Caudate nucleus (tissue), 63 donors: ENCODE measurements at places on chromosomes 7 and 10.

DNA sequence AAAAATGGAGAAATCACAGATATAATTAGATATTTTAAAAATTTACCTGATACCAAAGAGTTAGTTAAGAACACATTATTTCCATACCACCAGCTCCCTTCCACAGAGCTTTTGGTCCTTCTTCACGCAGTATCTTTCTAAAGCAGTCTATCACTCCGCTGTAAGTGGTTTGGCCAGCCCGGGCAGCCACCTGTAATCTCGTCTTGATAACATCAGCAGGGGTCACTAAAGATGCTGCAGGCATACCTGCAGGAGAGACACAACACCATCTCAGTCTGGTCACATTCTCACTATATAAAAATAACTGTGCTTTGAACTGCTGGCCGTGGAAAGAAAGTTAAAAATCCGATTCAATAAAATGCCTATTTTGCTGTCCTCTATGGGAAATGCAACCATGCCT lies 200.1 kb downstream of the SLC25A13 start:
- DNase-seq, result no peak

- no peak for DNase-seq
Observed at GRCh38 chr7:137298464-137298794, 45.1 kb downstream of the PTN start.

- no peak for DNase-seq
Observed at GRCh38 chr10:97651773-97652172, 11.3 kb downstream of the PI4K2A start.

GRCh38 chr7:41886262-41886900 lies 183.5 kb upstream of the INHBA start:
- no peak for DNase-seq

DNA sequence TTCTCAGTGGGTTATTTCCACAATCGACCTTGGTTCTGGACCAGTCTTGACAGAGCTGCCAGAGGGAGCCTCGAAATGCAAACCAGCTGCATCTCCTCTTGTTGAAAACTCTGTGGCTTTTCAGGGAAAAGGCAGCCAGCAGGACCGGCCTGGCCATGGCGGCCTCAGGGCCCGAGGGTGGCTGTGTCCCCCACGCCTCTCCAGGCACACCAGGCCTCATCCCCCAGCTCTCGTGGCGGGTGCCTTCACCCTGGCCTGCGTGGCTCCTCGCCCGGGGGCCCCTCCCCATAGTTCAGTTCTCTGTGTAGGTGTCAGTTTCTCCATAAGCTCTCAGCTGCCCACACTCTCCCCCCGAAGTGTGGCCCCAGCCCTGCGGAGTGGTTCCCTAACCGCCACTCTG lies 63.5 kb downstream of the MGMT start:
- no peak for DNase-seq

GRCh38 chr10:133475425-133475734 lies 21.6 kb downstream of the SCART1 start:
- DNase-seq, result no peak

GRCh38 chr7:100132126-100132525 lies 5.4 kb downstream of the MBLAC1 start:
- no peak for DNase-seq

GRCh38 chr7:149307775-149308501 lies 45.9 kb downstream of the ZNF783 start:
- no peak for DNase-seq

GRCh38 chr7:137694405-137694804 lies 152.4 kb downstream of the DGKI start:
- DNase-seq, result no peak

DNA sequence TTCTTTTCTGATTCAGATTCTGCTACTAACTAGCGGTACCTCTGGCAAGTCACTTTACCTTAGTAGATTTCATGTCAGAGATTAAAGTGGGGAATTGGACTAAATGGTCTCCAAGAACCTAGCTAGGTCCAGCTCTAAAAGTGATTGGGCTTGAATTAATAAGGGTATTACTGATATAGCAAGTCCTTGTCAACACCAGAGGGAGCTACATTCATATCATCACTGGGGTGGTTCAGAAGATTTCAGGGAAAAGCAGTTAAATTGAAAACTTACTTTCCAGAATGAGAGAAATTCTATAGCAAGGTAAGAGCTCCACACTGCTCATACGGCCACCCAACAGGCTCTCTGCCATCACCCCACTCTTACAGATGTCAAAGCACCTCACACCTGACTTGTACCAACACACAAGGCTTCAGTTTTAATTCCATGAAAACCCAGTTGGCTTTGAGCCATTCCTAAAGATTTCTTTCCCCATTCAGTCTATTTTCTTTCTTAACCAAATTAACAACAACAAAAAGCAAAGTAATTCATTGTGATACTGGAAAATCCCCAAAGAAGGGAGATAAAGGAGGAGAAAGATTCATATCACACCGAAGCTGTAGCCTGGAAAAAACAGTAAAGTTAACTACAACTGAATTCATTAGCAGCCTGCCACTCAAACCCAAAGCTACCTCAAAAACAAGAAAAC lies 38.0 kb upstream of the SPOCK2 start:
- no peak for DNase-seq

DNA sequence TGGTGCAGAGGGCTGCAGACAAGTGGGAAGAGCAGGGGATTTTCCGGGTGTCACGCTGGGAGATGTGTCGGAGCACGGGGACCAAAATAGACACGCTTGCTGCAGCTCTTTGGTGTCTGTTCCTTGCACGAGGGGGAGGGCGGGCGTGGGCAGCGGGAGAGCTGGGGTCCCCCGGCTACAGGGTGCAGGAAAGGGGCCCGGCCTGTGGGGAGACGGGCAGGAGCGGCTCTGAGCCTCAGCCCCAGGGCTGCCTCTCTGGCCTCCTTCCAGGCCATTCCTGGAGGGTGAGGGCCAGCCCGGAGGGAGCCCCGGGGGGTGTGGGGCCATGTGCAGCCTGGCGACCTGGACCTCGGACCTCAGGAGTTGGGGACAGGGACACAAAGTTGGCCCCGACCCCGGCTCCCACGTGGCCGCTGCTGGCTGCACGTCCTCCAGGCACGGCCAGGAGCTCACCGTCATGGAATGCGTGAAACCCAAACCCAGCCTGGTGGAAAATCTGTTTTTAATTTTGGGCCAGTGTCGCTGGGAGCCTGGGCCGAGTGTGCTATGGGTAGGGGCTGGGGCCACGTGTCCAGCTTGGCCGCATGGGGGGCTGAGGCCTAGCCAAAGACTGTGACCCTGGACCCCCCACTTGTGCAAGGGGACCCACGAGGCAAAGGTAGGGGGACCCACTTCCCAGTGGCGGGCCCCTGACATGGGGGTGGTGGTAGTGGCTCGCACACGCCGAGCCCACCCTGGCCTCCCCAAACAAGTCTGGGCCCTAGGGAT lies 6.6 kb downstream of the TTYH3 start:
- peak; percentile 43 for DNase-seq

DNA sequence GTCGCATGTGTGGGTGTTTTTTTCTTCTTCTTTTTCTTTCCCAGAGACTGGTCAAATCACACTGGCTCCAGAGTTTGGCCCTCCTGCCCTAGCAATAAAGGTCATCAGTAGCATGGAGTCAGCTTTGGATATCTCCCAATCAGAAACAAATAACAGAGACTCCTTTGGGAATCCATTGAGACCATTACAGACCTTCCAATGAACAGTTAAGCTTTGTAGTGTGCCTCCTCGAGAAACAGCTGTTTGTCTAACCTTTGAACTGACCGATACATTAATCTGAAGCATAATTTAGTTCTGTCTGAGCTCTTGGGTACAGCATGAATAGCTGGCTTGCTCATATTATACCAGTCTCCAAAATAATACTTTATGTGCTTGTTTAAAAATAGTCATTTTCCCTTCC lies 1103.2 kb downstream of the GATA3 start:
- DNase-seq, result no peak

- DNase-seq, result no peak
Observed at GRCh38 chr10:35356725-35357092, 20.4 kb downstream of the CCNY start.

DNA sequence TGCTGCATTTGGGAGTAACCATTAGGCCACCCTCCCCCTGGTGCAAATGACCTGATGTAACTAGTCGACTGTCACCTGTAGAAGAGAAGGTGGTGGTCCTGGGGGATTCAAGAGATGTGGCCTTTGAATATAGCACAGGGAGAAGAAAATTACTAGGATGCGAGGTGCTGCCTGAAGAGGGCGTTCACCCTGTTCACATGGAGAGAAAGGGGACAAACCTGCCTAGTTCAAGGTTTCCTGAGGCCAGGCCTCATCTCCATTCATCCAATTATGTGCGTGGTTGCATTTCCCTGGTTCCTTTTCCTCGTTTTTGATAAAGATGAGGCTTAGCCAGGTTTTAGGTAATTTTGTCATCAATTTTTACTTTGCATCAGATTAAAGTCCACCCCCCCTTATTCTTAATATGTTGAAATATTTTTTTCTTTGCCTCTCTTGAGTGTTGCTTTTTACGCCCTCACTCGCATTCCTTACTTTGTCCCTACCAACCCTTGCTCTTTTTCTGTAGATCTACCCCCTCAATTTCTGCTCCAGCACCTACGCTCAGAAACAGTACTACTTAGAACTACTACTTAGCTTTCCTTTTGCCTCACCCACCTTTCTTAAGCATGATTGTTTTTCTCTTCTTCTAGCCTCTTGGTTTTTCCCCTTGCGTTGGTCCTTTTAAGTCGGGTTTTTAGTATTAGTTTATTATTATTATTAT lies 13.7 kb downstream of the CLCN1 start:
- no peak for DNase-seq

GRCh38 chr7:148303295-148304082 lies 287.1 kb upstream of the C7orf33 start:
- no peak for DNase-seq

DNA sequence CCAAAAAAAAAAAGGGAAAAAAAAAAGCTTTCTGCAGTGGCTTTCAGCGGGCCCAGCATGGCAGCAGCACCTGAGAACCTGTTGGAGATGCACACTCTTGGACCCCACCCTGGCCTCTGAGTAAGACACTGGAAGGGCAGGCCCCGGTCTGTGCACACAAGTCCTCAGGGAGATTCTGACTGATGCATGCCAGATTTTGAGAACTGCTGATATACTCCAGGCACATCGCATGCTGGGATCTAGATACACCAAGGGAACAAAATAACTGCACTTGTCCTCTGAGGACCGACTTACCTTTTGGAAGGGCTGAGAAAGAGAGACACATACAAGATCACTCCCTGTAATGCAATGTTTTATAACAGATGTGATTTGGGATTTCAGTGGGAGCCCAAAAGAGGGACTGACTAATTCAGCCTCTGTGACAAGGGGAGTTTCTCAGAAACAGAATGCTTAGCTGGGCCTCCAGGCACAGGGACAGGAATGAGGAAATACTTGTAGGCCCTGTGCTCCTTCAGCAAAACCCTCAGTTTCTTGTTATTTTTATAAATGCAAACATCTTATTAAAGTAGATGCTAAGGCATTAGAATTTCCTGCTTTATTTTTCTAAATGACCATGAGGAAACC lies 8.2 kb downstream of the EGFR start:
- no peak for DNase-seq

- no peak for DNase-seq
Observed at GRCh38 chr7:102864958-102865357, 47.8 kb upstream of the LRRC17 start.

GRCh38 chr10:33706191-33706590 lies 371.7 kb upstream of the NRP1 start:
- no peak for DNase-seq

GRCh38 chr7:75054744-75055143 lies 18.9 kb downstream of the RCC1L start:
- peak; percentile 36 for DNase-seq

GRCh38 chr7:142376356-142376997 lies 118.6 kb upstream of the PRSS58 start:
- no peak for DNase-seq

GRCh38 chr7:18916826-18917225 lies 200.6 kb downstream of the TWIST1 start:
- DNase-seq, result no peak

DNA sequence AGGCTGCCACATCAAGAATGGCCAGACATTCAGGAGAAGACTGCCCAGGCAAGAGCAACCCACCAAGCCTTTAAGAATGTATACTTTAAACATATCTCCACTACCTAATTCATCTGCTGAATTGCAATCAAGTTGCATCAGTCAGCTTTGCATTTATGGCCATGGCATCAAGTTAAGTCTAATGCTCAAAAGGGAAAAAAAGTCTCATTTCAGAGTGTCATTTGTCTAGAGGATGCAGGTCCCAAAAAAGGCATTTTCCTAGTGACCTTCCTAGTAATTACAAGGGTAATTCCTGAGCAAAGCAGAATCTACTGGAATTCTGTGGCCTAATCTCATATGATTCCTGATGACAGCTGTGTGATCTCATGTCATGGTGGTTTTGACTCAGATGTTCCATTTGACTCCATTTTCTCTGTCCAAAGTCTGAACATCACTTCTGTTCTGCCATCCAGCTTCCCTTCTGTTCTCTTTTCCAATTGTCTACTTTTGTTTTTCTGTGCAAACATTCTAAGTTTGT lies 7.3 kb upstream of the CABCOCO1 start:
- no peak for DNase-seq

GRCh38 chr10:68302503-68302823 lies 29.4 kb upstream of the HNRNPH3 start:
- DNase-seq, result no peak

- no peak for DNase-seq
Observed at GRCh38 chr7:119925581-119926289, 347.2 kb upstream of the KCND2 start.

DNA sequence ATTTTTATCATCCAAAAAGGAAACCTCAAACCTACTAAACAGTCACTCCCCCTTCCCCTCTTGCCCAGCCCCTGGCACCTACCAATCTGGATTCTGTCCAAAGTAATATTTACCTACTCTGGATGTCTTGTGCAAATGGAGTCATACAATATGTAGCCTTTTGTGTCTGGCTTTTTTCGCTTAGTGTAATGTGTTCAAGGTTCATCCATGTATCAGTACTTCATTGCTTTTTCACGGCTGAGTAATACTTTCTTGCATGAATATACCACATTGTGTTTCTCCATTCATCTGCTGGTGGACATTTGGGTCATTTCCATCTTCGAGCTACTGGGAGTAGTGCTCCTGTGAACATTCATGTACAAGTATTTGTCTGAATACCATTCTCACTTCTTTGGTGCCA lies 113.6 kb downstream of the EEPD1 start:
- no peak for DNase-seq

DNA sequence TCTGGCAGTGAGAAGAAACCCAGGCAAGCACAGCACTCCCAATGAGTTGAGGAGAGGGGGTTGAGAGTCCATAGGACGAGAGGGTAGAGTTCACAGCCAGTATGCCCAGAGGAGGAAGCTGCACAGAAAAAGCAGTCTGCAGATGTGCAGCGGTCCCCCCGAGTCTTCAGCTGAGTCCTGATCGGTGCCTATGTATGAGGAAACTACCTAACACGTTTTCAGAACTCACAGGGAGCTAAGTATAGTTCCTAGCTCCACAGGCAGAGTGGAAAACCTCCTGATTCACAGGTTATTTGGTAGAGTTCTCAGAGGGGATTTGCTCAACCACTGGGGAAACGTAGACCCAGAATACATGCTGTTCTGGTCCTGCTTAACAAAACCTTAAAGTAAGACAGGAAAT lies 271.3 kb upstream of the CNTNAP2 start:
- DNase-seq, result no peak

DNA sequence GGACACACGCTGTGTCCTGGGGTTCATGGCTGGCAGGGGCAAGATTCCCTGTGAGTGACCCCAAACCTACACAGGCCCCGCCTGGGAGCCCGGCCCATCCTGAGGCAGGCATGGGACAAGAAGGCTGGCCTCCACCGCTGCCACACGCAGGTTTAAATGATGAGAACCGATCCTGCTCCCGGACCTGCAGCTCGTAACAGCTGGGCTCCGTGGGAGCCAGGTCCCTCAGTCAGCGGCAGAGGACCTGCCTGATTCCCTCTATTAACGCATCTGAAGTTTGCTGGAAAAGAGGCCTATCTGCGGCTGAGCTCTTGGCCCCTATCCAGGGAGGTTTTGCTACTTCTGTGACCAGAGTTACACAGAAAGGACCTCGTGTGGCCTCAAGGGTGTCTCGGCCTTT lies 112.3 kb downstream of the VIPR2 start:
- DNase-seq, result no peak
